ENCODE measurements at places on chromosomes 4 and X. TPM values are rescaled to one million over a fixed set of nuclear protein-coding genes. Genes with fewer than 3 reads are reported as not detected.
A peak's percentile ranks its signal among the peaks of the same experiment; 100 is the strongest.

BMPR1B gene
- total RNA-seq = 9.2 TPM

ZFYVE28 gene
- total RNA-seq = 2.4 TPM

MAGEH1 gene
- total RNA-seq = not detected

RASSF6 gene
- total RNA-seq = 12.8 TPM

DNA sequence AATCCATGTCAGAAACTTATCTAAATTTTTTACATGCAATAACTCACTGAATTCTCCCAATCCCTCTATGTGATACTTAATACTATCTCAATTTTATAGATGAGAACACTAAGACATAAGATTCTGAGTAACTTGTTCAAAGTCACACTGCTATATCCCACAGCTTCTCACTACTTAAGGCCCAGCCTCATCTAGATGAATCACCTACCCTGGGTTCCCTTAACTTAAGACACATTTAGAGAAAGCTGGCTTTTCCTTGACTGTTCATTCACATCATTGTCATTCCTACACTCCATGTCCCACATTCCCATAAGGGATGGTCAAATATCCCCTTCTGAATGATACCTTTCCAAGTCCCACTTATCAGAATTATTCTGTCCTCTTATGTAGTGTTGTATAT lies 21.0 kb downstream of the TNIP3 start:
- no peak overlapping the region for H3K4me3 ChIP-seq
- no peaks in the 10 kb centered on the region for H3K36me3 ChIP-seq
- no peak for DNase-seq
- no peaks in the 10 kb centered on the region for H3K4me1 ChIP-seq
- no peaks in the 10 kb centered on the region for H3K27me3 ChIP-seq

- H3K27ac ChIP-seq = no peak overlapping the region
- H3K27me3 ChIP-seq = no peaks in the 10 kb centered on the region
- no peak for DNase-seq
- no peak overlapping the region for H3K4me3 ChIP-seq
- H3K36me3 ChIP-seq = peaks cover 12% of the 10 kb centered on the region
- H3K4me1 ChIP-seq = peaks cover 46% of the 10 kb centered on the region
Measured at GRCh38 chrX:19881559-19881958, 5.8 kb downstream of the SH3KBP1 start.

DNA sequence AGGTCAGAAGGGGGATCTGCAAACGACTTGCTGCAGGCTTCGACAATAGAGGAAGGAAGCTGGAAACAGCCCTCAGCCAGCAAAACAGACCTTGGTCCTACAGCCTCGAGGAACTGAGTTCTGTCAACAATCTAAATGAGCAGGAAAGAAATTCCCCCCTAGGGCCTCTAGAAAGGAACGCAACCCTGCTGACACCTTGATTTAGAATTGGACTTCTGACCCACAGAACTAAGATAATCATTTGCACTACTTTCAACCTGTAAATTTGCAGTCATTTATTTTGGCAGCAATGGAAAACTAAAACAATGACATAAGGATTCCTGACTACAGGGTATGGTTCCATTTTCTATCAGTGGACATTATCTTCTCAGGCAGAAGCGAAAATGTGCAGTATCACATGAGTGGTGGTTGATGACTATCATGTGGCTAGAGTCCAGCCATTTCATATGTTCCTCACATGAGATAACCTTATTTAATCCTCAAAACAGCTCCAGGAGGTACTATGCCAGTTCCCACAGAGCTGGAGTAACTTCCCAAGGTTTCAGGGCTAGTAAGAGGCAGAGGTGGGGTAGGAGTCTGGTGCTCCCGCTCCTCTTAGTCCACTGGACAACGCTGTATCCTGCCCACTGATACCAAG lies 61.6 kb downstream of the SAT1 start:
- DNase-seq = no peak
- H3K4me1 ChIP-seq = peaks cover 16% of the 10 kb centered on the region
- peak overlapping the region; percentile 5 for H3K27ac ChIP-seq
- no peaks in the 10 kb centered on the region for H3K27me3 ChIP-seq
- H3K4me3 ChIP-seq = no peak overlapping the region

DNA sequence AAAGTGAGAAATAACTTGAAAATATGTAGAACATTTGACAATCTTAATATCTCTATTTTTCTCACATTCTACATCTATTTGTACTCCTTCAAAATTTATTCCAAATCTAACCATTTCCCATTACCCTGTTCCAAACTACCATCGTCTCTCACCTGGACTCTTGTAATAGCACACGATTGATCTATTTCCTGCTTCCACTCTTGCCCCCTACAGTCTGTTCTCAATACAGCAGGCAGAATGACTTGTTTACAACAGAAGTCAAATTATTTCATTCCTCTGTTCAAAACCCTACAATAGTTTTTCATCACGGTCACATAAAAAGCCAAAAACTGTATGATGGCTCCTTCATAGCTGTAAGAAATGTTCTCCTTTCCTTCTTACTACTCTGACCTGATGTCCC lies 21.1 kb upstream of the LUZP4 start:
- H3K4me3 ChIP-seq = no peak overlapping the region
- H3K4me1 ChIP-seq = no peaks in the 10 kb centered on the region

GRCh38 chrX:63959975-63960374 lies 175.0 kb upstream of the ARHGEF9 start:
- H3K27ac ChIP-seq = no peak overlapping the region
- no peaks in the 10 kb centered on the region for H3K4me1 ChIP-seq
- no peak overlapping the region for H3K4me3 ChIP-seq
- H3K36me3 ChIP-seq = no peaks in the 10 kb centered on the region
- no peaks in the 10 kb centered on the region for H3K27me3 ChIP-seq
- no peak for DNase-seq

DNA sequence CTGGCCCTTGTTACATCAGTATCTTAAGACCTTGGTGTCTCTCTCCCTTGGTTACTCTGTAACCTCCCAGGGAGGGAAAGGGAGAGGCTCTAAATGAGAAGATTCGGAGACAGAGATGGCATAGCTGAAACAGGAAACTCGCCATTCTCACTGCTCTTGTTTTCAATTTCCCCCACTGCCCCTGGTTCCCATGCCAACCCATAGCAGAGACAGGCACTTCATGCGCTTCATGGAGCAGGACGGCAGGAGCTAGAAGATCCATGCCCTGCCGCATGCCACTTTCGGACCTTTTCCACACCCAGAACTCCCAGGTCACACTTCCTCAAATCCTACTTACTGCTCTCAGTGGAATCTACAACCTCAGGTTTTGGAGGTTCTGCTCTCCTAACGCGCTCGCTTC lies 3.1 kb downstream of the ZMYM3 start:
- H3K36me3 ChIP-seq = peaks cover 34% of the 10 kb centered on the region
- H3K4me1 ChIP-seq = peaks cover 9% of the 10 kb centered on the region
- no peak overlapping the region for H3K27ac ChIP-seq
- H3K4me3 ChIP-seq = no peak overlapping the region
- H3K27me3 ChIP-seq = no peaks in the 10 kb centered on the region

- no peaks in the 10 kb centered on the region for H3K27me3 ChIP-seq
- no peak overlapping the region for H3K4me3 ChIP-seq
- no peaks in the 10 kb centered on the region for H3K36me3 ChIP-seq
- no peak for DNase-seq
- H3K27ac ChIP-seq = no peak overlapping the region
Measured at GRCh38 chr4:67608027-67608426, 49.5 kb downstream of the STAP1 start.

- H3K4me3 ChIP-seq = no peak overlapping the region
- peak; percentile 6 for DNase-seq
- H3K36me3 ChIP-seq = peaks cover 6% of the 10 kb centered on the region
- H3K4me1 ChIP-seq = no peaks in the 10 kb centered on the region
- H3K27ac ChIP-seq = no peak overlapping the region
Measured at GRCh38 chr4:79528241-79528706, 120.2 kb upstream of the GK2 start.
